ENCODE measurements at places on chromosomes 4 and X.

- no peak for ATAC-seq
Measured at GRCh38 chr4:69104719-69105275, 8.5 kb downstream of the UGT2B7 start.

DNA sequence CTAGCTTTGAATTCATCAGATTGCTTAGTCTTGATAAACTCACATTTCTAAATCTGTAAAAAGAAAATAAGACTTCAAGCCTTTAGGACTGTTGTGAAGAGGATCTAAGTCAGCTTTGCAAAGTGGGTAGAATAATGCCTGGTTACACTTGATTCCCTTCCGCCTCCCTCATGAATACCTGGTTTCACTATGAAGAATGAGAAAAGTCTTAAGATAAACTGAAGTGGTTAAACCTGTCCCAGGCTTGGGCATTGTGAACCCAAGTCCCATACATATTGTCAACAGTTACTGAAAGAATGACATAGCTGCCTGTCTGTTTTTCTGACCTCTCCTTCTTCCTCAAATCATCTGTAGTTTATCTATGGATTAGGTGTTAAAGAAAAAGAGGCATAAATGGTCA lies 16.7 kb upstream of the GBA3 start:
- no peak for ATAC-seq

DNA sequence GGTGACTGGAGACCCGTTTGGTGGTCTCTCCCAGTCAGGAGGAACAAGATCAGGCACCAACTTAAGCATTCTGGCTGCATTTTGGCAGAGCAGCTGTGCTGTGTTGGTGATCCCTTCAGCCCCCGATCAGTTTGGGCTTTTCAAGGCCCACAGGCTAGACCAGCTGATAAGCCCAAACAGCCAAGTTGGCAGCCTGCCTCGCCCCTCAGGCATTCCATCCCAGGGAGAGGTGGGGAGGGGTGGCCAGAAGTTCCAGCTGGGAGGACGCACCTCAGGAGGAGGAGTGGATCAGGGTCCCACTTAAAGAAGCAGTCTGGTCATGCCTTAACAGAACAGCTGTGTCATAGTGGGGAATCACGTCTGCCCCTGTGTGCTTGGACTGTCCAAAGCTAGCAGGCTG lies 105.8 kb downstream of the CHIC1 start:
- ATAC-seq = no peak

GRCh38 chrX:292900-293897 lies 12.0 kb downstream of the PLCXD1 start:
- ATAC-seq = no peak

GRCh38 chrX:83588409-83588808 lies 80.3 kb downstream of the POU3F4 start:
- ATAC-seq = no peak

DNA sequence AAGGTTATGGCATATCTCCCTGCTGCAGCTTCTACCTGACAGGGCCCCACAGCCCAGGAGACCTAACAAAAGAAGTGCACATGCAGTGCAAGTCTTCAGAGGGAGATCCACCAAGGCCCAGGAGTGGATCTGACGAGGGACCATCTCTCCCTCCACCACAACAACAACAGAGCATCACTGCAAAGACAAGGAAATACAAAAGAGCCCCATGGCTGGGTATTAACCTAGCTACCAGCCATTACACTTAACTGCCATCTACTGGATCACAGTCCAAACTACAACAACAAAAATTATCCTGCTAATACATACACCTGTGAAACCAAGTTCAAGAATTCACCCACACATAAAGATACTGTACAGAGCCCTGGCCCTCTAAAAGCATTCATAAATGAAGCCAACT lies 280.2 kb upstream of the SLC7A11 start:
- no peak for ATAC-seq

- peak; percentile 72 for ATAC-seq
Measured at GRCh38 chr4:101211146-101211553, 136.2 kb downstream of the PPP3CA start.

DNA sequence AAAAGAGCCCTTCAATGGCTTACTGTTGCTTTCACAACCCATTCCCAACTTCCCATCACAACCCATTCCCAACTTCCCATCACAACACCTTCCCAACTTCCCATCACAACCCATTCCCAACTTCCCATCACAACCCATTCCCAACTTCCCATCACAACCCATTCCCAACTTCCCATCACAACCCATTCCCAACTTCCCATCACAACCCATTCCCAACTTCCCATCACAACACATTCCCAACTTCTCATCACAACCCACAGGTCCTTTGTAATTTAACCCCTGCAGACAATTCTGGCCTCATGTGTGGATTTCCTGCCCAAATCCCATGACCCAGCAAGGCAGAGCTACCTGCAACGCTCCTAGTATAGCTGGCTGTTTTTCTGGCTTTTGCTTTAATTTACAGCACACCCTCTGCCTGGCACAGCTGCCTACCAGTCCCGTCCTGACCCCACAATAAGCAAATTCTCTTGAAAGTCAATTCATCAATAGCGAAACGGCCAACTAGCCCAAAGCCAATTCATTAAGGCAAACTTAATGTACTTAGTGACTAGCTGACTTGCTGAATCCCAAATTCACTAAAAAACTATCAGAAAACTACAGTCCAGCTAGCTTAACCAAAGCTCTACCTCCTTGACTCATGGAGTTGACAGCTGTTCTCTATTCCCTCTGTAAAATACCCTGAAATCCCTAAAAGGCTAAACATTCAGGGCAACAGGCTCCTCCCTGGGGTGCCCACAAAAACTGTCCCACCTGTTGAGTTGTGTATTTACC lies 75.6 kb downstream of the AFAP1 start:
- ATAC-seq = no peak

Measured in motor neuron (in vitro differentiated cells).